Posterior vena cava (tissue), 2 donors: ENCODE measurements at places on chromosomes 2 and 18. TPM values are rescaled to one million over a fixed set of nuclear protein-coding genes. Genes with fewer than 3 reads are reported as not detected.

GRCh38 chr18:4641771-4642368, 186.8 kb upstream of the DLGAP1 start:
- DNase-seq, result no peak

DNA sequence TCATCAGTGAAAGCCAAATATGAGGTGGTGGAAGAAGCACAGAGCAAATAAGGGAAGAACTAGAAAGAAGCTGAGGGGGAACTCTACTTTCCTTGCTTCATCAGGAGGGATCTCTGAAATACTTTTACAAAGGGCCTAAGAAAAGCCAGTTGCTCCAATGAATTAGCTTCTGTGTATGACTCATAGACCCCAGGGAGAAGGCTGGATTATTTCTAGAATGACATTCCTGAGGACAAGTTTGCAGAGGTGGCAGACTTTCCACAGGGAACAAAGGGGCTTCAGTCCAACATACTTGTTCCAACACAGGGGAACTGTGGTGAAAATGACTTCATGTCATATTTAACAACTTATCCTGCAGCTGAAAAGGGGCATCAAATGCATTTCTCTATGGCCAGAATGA, 29.0 kb downstream of the DOK1 start:
- no peak for DNase-seq

- DNase-seq, result no peak
These were observed 35.4 kb upstream of the DNER start for GRCh38 chr2:229749779-229750178.

DNA sequence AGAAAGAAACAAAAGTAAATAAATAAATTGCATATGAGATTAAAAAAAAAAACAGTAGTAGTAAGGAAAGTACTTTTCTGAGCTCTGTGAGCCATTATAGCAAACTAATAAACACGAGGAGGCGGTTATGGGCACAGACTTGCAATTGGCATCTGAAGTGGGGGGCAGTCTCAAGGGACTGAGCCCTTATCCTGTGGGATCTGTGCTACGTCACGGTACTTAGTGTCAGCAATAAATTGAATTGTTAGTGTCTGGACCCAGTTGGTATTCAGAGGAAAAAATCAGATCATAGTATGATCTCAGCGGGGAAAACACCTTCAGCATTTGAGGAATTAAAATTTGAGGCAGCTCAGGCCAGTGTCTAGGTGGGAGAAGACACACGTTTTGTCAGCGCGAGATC, 76.6 kb upstream of the TEX51 start:
- no peak for DNase-seq

- DNase-seq, result peak; percentile 44
These were observed 3.2 kb upstream of the GPR35 start for GRCh38 chr2:240622060-240622411.

BOLL gene
- total RNA-seq, result not detected

GRCh38 chr2:121902171-121902591, 146.7 kb downstream of the TSN start:
- peak; percentile 81 for DNase-seq

- DNase-seq, result peak; percentile 40
These were observed 49.1 kb downstream of the MYO7B start for GRCh38 chr2:127584516-127585033.

GRCh38 chr2:143907801-143908200, 612.1 kb downstream of the ZEB2 start:
- no peak for DNase-seq

CHRND gene
- total RNA-seq, result not detected

DNA sequence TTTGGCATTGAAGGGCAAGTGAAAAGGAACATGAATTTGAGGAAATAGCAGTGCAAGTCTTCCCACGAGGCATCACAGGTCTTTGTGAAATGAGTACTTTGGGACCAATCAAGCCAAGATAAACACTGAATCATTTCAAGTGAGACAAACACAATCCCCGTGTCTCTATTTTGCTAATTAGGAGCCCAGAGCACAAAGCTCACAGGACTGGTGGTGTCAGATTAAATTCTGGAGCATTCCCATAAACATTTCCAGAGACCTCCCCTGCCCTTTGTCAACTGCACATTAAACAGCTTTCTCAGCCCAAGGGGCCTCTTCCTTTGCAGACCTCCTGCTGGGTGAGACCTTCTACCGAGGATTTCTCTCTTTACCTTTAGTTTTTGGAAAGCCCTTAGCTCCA, 50.7 kb downstream of the DAPL1 start:
- no peak for DNase-seq

- DNase-seq, result no peak
These were observed 178.8 kb downstream of the ACKR3 start for GRCh38 chr2:236748385-236748784.

DNA sequence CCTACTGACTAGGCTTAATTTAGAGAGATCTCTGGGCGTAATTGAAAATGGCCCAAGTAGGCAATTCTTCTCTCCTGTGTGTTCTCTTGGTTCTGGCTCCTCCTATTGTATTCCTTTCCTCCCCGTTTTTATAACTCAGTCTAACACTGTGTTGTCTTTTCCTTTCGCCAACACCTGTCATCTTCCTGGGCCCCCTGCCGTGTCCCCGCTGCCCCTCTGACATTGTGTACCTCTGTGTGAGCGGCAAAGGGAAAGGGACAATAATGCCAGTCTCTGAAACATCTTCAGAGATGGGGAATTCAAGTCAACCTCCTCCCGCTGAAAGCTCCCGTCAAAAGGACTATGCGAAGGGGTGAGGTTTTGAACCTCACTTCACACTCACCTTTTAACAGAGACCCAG, 210.9 kb downstream of the GBX2 start:
- no peak for DNase-seq

STK39 gene
- 16.3 TPM for total RNA-seq

FOXI3 gene
- total RNA-seq, result not detected

SEH1L gene
- total RNA-seq, result 31.7 TPM

GRCh38 chr2:109535217-109535946, 78.4 kb downstream of the SEPTIN10 start:
- DNase-seq, result peak; percentile 10

- DNase-seq, result no peak
These were observed 1370.1 kb upstream of the DDX18 start for GRCh38 chr2:116444256-116444872.

SERPINB4 gene
- total RNA-seq, result not detected

SLC14A1 gene
- total RNA-seq, result 1.4 TPM

SH3RF3 gene
- 10.1 TPM for total RNA-seq

- DNase-seq, result no peak
These were observed 4.4 kb downstream of the SESTD1 start for GRCh38 chr2:179260224-179260623.

WDR35 gene
- total RNA-seq, result 9.6 TPM

DNA sequence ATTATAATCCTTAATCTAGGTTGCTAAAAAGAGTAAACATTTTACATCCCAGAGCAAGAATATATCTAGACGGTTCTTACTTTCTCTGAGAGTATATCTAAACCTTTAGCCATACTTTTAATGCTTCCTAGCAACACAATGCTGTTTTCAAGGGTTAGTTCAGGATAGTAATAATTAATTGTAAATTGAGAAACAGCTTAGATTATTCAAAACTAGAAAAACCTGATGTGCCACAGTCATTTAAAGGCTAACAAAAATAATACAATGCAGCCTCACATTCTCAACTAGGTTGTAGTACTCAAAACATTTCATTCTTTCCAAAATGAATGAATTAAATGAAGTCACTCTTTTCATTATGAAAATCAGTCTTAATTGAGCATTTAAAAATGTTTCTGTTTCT, 103.2 kb upstream of the OTX1 start:
- no peak for DNase-seq

GRCh38 chr2:193251909-193252308, 1057.2 kb upstream of the TMEFF2 start:
- DNase-seq, result no peak

GRCh38 chr2:226211439-226211838, 588.2 kb downstream of the IRS1 start:
- no peak for DNase-seq

DNA sequence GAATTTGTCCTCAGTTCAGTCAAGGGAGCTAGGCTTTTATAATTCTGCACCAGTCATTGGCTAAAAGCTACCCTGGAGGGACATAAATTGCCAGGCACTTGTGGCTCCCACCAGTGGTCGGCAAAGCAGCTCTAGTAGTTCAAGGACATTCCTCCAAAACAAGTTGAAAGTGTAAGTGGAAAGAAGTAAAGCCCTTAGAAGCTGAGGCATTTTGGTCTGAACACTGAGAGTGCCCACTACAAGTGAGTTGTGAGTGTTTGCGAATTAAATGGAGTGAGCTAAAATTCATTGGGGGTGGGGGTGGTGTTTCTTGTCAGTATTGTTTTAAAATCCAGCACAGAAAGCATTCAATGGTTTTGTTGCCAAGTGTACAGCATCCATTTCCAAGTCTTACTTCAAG, 879.9 kb upstream of the CDH2 start:
- DNase-seq, result no peak

DNA sequence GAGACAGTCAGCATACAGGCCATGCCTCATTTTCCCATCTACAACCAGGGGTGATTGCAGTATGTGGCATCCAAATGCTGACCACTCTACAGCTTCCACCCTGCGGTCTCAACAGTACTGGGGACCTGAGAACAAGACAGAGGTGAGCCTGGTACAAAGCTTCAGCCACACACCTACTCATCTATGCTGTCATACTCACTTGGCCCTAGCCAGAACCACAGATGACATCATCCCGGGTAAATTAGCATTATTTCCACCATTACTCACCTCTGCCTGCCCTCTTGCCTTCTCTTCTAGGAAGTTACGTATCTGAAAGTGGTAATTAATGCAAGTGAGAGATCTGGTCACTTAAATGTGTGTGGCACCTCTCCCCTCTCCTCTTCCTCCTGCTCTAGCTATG, 208.2 kb upstream of the ARL4C start:
- DNase-seq, result no peak

DNA sequence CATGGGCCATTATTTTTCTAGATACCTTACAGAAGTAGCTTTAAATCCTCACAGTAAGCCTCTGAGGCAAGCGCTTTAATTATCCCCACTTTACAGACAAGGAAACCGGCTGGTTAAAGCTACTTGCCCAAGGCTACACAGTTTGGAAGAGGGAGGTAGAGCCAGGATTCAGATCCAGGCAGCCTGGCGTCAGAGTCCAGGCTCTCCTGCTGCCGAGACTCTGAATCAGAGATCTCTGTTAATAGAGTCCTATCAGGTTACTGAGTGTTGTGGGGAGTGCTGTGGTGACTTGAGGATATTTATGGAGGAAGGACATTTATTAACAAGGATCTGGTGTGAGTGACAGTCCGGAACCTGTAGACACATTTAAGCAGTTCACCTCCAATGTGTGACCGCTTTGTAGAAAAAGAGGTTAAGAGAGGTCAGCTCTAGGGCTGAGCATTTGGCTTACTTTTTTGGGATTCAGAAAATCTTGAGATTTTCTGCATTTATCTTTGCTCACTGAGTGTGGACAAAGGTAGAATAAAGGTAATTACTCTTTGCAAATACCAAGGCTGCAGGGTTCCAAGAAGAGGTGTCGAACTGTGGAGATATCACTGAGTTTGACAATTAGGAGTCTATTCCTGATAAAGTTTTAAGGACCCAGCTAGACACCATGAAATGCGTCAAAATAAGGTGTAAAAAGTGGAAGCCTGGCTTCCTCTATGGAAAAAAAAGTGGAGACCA, 1.6 kb upstream of the CEP192 start:
- no peak for DNase-seq

DNA sequence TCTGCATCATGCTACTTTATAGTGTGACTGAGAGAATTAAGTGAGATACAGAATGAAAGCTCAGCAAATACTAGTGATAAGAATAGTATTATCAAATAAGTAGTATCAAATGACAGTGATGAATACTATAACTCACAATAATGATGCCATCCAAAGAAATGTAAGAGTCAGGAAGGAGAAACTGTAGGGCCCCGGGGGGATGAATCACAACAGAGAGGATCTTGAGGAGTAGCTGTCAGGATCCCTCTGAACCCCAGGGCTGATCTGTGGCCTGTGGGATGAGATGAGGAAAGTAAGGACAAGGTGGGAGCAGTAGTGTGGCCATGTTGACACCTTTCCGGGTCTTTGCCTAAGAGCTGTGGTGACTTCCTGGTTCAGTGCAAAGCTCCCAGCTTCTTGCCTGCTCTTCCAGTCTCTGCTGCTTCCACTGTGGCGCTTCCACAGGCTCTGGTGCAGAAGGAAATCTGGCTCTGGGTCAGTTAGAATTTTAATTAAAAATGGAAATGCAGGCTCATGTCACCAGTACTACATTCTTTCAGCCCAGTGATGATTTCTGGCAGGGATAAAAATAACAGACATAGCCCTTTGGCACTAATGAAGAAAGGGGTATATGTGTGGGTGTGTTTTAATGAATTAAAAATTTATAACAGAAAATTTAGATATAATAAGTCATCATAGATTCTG, 166.9 kb downstream of the MYO3B start:
- no peak for DNase-seq

- peak; percentile 56 for DNase-seq
These were observed 133.2 kb upstream of the ID2 start for GRCh38 chr2:8548619-8549150.

- no peak for DNase-seq
These were observed 433.7 kb downstream of the MBD2 start for GRCh38 chr18:53790786-53791185.

DNA sequence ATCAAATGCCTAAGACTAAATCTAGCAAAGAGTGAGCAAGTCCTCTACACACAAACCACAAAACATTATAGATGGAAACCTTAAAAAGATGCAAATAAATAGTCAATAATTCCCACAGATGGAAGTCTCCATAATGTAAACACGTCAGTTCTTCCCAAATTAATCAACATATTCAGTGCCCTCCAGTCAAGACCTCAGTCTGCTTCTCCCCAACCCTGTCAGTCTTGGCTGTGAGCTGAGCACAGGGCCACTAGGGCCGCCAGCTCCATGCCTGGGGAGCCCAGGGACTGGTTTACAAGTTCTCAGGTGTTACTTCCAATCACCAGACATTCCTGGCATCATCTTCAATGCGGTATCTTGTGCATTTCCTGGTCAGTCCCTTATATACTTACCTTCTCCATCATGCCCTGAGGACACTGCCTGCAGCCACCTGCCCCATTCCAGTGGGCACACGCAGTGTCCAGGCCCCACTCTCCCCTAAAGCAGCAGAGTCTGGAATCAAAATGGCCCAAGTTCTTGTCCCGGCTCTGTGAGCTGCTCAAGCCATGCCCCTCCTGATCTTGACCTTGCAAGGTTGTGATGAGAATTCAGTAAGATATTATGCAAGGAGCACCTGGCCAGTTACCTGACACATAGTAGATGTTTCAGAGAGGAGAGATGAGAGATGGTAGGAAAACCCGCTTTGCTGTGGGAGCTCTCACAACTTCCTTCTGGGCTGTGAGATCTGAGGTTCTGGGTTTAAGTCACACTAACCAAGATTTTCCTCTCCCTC, 207.9 kb upstream of the RAB6C start:
- DNase-seq, result no peak
